ENCODE measurements at places on chromosomes 13 and 19.

- DNase-seq, result no peak
These were observed 509.5 kb downstream of the SLITRK1 start for GRCh38 chr13:83372786-83373185.

DNA sequence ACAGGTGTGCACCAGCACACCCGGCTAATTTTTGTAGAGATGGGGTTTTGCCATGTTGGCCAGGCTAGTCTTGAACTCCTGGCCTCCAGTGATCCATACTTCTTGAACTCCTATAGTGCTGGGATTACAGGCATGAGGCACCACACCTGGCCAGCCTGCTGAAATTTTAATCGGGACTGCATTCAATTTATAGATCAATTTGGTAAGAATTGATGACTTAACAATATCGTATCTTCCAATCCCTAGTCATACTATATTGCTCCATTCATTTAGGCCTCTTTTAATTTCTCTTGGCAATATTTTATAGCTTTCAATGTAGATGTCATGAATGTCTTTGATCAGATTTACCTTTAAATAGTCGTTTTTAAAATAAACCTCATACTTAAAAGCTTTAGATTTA lies 5.6 kb upstream of the ZNF45 start:
- DNase-seq, result no peak

DNA sequence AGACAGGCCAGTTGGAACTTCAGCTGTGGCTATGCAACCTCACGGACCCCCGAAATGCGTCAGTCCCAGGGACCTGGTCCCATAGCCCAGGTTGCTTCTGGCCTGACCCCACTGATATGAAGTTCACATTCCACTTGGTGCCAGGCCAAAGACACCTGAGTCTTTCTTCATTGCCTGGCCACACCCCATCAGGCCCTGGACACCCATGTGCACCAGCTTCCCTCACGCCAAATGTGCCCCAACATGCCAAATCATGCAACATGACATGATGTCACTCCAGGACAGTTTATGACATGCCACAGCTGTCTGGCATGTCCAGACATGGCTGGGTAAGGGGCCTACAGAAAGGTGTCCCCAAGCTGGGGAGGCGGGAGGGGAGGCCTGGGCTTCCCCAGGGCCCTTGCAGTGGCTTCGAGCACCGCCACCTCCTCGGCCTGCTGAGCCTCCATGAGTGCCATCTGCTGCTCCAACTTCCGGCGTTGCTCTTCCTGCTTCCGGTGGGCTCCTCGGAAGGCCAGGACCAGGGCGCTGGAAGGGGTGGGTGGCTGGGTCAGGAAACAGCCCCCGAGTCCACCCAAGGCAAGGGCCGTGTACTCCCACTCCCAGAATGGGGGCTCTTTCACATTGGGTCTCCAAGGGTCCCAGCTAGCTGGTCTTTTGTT lies 4.3 kb upstream of the NR2F6 start:
- no peak for DNase-seq

GRCh38 chr19:10327793-10328192 lies 5.5 kb downstream of the RAVER1 start:
- DNase-seq, result no peak

DNA sequence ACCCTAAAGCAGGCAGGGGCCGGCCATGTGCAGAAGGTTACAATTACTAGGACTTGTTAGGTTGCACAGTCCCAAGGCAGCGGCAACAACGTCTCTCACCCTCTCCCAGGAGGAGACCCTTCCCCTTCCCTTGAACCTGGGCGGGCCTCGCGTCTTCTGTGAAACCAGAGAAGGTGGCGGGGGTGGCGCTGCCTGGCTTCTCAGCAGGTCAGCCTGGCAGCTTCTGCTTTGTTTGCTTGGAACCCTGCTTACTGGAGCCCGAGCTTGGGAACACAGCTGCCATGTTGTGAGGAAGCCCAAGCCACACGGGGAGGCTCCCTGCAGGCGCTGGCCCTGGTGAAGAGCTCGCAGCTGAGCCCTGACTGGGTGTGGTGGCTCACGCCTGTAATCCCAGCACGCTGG lies 15.5 kb downstream of the MKNK2 start:
- DNase-seq, result no peak

DNA sequence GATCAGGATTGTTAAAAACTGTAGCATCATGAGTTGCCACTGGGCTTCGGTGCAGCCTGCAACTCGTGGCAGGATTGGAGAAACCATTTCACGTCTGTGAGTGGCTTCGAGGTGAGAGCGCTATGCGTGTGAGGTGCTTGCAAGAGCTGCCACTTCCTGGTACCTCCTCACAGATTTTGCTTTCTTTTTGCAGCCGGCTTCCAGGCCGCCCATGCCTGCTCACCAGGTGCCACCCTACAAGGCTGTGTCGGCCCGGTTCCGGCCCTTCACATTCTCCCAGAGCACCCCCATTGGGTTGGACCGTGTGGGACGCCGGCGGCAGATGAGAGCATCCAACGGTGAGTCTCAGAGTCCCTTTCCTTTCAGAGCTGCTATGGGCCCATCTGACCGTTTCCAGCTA lies 57.9 kb upstream of the C1QTNF9 start:
- no peak for DNase-seq

DNA sequence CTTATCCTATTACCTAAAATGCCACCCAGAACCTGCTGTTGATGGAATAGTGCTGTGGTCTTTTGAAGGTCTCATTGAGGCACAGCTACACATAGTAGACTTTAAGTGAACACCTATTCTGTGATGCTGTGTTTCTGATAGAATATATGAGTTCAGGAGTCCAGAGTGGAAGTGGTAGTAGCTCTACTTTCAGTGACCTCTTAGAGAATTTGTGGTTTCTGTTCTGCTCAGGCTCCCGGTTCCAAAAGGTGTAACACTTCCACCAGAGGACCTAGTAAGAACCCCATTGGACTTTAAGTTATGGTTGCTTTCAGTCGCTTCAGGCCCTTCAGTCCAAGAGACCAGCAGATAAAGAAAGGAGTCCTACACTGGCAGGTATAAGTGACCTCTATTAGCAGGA lies 11.4 kb upstream of the MYCBP2 start:
- no peak for DNase-seq

DNA sequence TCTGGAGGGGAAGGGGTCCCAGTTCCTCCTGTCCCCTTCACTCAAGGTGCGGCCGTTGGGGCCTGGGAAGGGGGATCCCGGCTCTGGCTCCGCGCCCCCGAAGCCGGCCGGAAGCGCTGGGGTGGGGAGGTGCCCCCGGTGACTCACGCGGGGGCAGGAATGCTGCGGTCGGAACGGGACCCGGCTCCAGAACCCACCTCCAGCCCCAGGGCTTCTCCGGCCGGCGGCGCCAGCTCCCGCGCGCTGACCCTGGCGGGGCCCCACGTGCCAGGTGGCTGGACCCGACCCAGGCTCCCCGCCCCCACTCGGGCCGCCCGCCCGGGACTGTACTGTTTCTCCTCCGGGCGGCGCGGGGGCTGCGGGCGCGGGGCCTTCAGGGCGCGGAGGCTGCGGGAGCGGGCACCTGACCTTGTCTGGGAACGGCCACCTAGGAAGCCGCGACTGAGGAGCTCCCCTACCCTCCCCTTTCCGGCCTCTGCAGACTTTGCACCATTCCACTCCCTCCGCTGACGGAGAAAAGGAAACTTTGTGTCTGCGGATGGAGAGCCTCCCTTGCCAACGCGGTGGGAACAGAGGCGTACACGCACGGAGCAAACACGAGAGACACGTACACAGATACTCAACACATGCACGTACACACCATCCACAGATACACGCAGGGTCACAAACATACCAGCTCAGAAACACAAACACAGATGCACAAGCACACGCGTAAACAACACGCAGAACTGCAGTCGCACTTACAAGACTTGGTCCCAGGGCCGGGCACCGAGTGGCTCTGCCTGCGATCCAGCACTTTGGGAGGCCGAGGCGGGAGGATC lies 7.2 kb downstream of the AXL start:
- no peak for DNase-seq

GRCh38 chr13:32840989-32841713 lies 175.1 kb upstream of the KL start:
- DNase-seq, result no peak

GRCh38 chr19:50024719-50025021 lies 502 bp downstream of the VRK3 start:
- no peak for DNase-seq

- no peak for DNase-seq
These were observed 59.8 kb upstream of the RFC3 start for GRCh38 chr13:33758113-33758512.

DNA sequence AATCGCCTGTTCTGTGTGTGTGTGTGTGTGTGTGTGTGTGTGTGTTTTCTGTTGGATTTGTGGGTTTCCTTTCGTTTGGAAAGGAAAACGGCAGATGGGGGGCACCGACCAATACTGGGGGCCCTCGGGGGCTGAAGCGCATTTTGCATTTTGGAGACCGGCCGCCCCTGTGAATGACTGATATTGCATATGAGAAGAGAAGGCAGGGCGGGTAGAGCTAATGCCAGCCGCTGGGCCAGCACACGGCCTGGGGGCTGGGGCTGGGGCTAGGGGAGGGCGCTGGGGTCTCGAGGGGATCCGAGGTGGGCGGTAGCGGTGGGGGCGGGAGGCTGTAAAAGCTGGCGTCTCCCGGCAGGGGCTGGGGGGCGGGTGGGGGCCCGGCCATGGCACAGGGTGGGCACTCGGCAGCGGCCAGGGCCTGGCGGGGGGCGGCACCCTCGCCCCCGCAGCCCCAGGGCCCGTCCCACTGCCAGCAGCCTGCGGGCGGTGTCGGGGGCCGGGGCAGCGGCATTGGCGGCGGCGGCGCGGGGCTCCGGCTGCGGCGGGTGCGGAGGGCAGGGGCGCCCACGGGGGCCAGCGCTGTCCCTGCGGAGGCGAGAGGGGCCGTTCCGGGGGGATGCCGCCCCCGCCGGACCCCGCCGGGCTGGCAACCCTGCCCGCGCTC lies 11.2 kb downstream of the ANO8 start:
- peak; percentile 9 for DNase-seq

GRCh38 chr19:53982611-53983010 lies 8.8 kb upstream of the CACNG6 start:
- peak; percentile 59 for DNase-seq

GRCh38 chr19:54480051-54480450 lies 7.0 kb upstream of the CDC42EP5 start:
- no peak for DNase-seq

DNA sequence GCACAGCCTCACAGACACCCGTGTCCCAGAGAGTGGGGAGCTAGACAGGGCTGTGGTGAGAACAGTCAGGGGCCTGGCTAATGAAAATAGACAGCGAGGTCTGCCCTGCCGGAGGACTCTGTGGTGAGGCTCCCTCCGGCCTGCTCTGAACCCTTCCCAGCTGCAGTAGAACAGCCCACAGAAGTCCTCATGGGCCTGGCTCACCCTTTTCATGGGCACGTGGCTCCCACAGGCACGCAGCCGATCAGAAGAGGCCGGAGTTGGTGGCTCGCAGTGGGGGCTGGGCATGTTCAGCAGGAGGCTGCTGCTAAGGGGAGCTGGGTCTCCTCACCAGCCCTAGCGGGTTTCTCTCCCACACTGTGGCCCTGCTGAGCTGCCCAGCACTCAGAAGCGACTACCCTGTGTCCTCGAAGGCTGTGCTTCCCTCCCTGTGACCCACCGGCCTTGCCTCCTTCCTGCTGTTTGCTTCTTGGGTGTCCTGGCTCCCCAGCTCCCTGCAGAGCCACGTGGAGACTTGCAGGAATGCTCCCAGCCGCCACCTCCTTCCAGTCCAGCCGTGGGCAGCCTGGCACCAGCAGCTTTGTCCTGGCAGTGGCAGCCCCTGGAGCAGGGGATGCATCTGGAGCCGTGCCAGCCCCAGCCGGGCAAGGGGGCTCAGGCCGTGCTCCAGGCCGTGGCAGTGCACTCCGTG lies 138.7 kb downstream of the KDM4B start:
- no peak for DNase-seq

DNA sequence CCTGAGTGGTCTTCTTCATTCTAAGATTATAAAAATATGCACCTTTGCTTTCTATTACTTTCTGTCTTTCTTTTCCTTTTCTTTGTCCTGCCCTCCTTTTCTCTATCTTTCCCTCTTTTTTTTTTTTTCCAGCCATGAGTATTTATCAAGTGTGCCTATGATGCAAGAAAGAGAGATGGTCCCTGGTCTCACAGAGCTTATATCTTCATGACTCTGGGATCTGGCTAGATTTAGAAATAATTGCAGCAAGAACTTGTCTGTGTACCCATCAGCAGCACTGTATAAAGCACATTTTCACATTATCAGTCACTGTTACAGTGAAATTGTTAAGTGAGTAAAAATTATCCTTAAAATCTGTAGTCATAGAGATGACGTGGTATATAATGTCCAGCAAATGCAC lies 31.6 kb upstream of the GAS6 start:
- no peak for DNase-seq

DNA sequence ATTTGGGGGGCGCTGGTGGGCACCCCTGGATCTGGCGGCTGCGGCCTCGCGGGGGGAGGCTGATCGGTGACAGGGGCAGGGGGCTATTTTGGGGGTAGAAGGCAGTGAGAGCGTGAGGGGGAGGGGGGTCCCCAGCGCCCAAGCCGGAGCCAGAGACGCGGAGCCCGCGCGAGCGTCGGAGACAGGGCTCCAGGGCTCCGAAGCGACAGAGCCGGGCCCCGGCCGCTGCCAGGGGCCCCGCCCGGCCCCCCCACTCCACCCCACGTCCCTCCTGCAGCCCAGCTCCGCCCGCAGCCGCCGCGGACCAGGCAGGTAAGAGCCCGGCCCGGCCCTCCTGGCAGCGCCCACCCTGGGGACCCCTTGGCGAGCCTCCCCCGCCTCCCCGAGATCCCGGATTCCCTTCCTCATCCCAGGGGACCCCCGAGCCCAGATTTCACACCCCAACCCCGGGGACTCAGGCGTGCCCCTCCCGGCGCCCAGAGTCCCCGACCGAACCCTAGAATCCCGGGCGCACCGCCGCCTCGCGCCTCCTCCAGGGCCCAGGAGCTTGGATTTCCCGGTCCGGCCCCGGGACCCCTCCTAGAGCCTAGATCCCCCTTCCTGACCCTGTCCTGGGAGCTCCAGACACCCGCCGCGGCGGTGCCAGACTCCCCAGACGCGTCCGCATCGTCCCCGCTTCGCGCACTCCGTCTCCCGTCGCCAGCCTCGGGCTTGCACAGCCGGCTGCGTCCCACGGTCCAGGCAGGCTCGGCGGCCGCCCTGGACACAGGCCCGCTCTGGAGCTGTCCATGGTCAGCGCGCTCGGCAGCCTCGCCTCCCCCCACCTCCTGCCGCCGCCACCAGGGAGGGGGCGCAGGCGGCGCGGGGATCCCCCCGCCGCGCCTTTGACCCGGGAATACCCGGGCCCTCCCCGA lies at the start of gene PPFIA3:
TSS of gene PPFIA3 (plus strand) at position 134 of the 914 bp plus-strand sequence. CDS start 8,330 bp downstream, outside the sequence.
- DNase-seq, result no peak

GRCh38 chr19:11201791-11202190 lies 4.4 kb upstream of the KANK2 start:
- DNase-seq, result no peak

DNA sequence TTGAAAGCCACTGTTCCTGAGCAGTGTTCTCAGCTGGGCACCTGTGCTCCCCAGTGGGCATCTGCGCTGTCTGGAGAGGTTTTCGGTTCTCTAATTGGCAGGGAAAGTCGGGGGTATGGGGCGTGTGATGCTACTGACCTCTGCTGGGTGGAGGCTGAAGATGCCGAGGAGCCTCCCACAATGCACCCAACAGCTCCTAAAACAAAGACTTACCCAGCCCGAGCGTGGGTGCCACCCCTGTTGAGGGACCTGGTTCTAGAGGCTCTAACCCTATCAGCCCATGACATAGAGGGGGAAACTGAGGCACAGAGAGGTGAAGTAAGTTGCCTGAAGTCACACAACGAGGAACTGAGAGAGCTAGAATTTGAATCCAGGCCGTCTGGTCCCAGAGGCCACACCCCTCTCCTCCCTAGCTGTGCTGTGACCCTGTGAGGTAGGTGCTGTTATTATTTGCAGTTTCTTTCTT lies 2.3 kb downstream of the SPACA4 start:
- DNase-seq, result peak; percentile 70

- DNase-seq, result no peak
These were observed 752.5 kb upstream of the SGCG start for GRCh38 chr13:22428188-22428828.

GRCh38 chr19:2193807-2194206 lies 30.1 kb downstream of the DOT1L start:
- no peak for DNase-seq

Measured in D721Med (cell line).